ENCODE measurements at places on chromosomes 5 and 9. TPM values are rescaled to one million over a fixed set of nuclear protein-coding genes. Genes with fewer than 3 reads are reported as not detected.

PPP3R2 gene
- not detected for polyA plus RNA-seq

WNT8A gene
- not detected for polyA plus RNA-seq

MBLAC2 gene
- polyA plus RNA-seq, result 2.6 TPM

ANXA2R gene
- 2.3 TPM for polyA plus RNA-seq

GPR21 gene
- polyA plus RNA-seq, result 0.12 TPM

RLN1 gene
- 0.21 TPM for polyA plus RNA-seq

IL3 gene
- polyA plus RNA-seq, result not detected

GABRA6 gene
- polyA plus RNA-seq, result not detected

MYMK gene
- not detected for polyA plus RNA-seq

WDR38 gene
- polyA plus RNA-seq, result not detected

IFNA21 gene
- polyA plus RNA-seq, result not detected

GAS1 gene
- polyA plus RNA-seq, result 3.6 TPM

C5orf46 gene
- polyA plus RNA-seq, result not detected

CCNI2 gene
- 0.05 TPM for polyA plus RNA-seq

SLC34A3 gene
- polyA plus RNA-seq, result 1.6 TPM

SOX30 gene
- polyA plus RNA-seq, result 0.05 TPM

CMBL gene
- 2.8 TPM for polyA plus RNA-seq

CTXN3 gene
- polyA plus RNA-seq, result 0.04 TPM

WNK2 gene
- polyA plus RNA-seq, result 3.4 TPM

NR2F1-AS1 gene
- 3.4 TPM for polyA plus RNA-seq

CYFIP2 gene
- polyA plus RNA-seq, result 3.3 TPM

SPEF2 gene
- 1.4 TPM for polyA plus RNA-seq

RASGEF1C gene
- 0.13 TPM for polyA plus RNA-seq

KCNMB1 gene
- polyA plus RNA-seq, result 8.2 TPM

PHYHD1 gene
- polyA plus RNA-seq, result 19.8 TPM

PDZD2 gene
- polyA plus RNA-seq, result 6.6 TPM

APBB3 gene
- 10.9 TPM for polyA plus RNA-seq

SHISAL2B gene
- polyA plus RNA-seq, result not detected

OR2V1 gene
- polyA plus RNA-seq, result not detected

GCNT4 gene
- polyA plus RNA-seq, result 0.53 TPM

CDC20B gene
- polyA plus RNA-seq, result not detected

DMRT3 gene
- 0.20 TPM for polyA plus RNA-seq

SPATA9 gene
- polyA plus RNA-seq, result 0.06 TPM

SLC25A25 gene
- polyA plus RNA-seq, result 10.0 TPM

TAF11L8 gene
- not detected for polyA plus RNA-seq

PRSS3 gene
- polyA plus RNA-seq, result 112 TPM

BRINP1 gene
- polyA plus RNA-seq, result 0.77 TPM

PCAT7 gene
- not detected for polyA plus RNA-seq

TNC gene
- 5.3 TPM for polyA plus RNA-seq

MLANA gene
- polyA plus RNA-seq, result not detected

PCDHGA2 gene
- 0.27 TPM for polyA plus RNA-seq

NRG2 gene
- polyA plus RNA-seq, result 1.7 TPM

FBP1 gene
- polyA plus RNA-seq, result 1.4 TPM

ACTBL2 gene
- not detected for polyA plus RNA-seq

PCDH1 gene
- 42.6 TPM for polyA plus RNA-seq

F2RL1 gene
- 2.7 TPM for polyA plus RNA-seq

DMRTA1 gene
- polyA plus RNA-seq, result 1.5 TPM

PDE6A gene
- polyA plus RNA-seq, result 1.0 TPM

CAMK4 gene
- polyA plus RNA-seq, result 0.39 TPM

MYOZ3 gene
- 0.24 TPM for polyA plus RNA-seq

OR1L8 gene
- 0.01 TPM for polyA plus RNA-seq

HAVCR1 gene
- polyA plus RNA-seq, result not detected

DCTN4 gene
- polyA plus RNA-seq, result 15.7 TPM

ANKRD20A1 gene
- polyA plus RNA-seq, result 0.85 TPM

C9orf153 gene
- polyA plus RNA-seq, result 0.14 TPM

HTR4 gene
- polyA plus RNA-seq, result 0.20 TPM

PCDHGB3 gene
- 0.37 TPM for polyA plus RNA-seq

SLC2A8 gene
- 12.2 TPM for polyA plus RNA-seq

CARD9 gene
- 1.8 TPM for polyA plus RNA-seq

TLX3 gene
- polyA plus RNA-seq, result not detected

Data from esophagus (tissue), 2 donors.